ENCODE measurements at places on chromosomes 13 and 19.

DNA sequence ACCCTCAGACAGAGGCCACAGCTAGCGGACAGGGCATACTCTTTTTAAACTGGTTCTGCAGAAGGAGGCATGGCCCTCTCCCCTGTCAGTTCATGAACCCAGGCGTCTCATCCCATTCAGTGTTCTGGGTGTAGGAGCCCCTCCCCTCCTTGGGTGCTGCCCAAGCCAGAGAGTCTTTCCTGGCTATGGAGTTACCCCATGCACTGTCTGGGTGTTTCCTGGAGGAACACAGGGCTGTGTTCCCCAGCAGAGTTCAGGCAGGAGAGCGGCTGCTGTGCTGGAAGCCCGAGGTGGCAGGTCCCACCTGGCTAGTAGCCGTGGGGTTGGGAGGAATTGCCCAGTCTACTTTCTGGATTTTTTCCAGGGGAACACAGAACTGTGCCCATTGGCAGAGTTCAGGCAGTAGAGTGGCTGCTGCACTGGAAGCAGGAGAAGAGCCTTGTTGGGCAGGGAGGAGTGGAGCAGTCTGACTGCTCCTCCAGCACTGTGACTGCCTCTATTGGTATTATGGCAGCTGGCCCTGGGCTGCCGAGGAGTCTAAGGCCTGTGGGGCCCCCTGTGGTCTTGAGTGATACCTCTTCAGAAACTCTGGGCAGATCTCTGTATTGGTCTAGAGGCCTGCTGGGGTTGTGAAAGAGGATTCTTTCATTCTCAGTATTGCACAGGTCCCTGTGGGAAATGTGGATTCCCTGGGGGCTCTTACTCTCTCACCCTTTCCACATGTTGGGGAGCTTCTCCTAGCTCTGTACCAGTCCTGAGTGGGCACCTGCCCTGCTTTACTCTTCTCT is 168.3 kb downstream of the PCDH20 start:
- DNase-seq = no peak

DNA sequence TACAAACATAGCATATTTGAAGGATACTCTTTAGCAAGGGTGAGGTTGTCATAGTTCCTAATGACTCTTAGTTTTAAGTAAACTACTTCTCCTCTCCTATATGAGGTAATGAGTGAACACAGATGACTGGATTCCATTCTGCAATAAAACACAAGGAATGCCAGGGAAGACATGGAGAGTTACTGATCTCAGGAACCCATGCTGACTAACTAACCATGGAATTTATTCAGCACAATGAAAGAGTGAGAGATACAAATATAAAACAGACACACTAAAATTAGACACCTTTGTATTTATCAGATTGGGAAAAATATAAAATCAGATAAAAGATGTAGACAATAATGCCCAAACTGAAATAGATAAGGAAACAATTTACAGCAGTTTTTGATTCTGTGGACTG is 1525.9 kb upstream of the SLC10A2 start:
- no peak for DNase-seq

GRCh38 chr13:101875091-101875490 is 422.6 kb downstream of the ITGBL1 start:
- DNase-seq = no peak

DNA sequence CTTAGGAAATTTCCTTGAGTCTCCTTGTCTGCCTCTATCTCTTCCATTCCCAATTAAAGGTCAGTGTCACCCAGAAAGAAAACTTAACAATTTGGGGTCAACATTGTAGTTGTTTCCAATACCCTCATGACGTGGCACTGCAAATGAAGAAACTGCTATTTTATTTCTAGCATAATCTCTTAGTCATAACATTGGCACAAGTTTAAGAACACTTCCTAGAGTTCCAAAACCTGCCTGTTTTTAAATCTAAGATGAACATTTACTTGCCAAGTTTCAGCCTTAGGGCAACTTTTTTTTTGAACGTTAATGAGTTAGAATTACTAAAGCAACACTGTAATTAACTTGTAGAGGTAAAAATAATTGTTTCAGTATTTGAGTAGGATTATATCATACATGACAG is 108.0 kb downstream of the LMO7 start:
- no peak for DNase-seq

DNA sequence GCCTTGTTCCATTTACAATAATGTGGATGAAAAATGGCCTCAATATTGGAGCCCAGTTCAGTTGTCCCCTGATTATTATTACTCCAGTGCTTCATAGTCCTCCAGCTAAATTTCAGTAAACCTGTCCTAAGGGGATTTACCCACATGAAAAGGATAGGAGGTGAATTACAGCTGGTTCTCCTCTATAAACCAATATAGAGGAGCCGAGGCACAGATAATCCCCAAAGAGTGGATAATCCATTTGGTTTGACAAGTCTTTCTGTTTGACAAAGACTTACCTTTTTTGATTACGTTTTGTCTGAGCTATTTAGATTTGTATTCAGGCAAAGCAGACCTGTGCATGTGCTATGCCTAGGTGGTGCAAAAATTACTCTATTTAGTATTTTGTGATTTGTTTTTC is 2.7 kb downstream of the CNMD start:
- no peak for DNase-seq

DNA sequence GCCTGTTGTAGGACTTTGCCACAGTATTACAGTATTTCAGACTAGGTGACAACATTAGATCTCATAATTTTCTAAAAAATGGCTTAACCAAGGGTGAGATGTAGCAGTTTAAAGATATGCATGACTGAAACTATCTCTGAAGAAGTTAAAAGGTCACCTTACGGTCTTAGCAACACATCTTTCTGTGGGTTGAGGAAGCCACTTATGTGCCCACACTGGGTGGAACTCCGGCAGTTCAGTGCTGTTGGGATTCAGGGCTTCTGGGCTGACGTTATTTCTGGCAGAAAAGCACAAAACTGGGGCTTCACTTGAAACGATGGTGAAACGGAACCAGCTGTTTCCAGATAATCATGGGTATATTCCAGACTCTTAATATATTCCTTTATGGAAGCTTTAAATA is 697.3 kb downstream of the PCDH9 start:
- no peak for DNase-seq

DNA sequence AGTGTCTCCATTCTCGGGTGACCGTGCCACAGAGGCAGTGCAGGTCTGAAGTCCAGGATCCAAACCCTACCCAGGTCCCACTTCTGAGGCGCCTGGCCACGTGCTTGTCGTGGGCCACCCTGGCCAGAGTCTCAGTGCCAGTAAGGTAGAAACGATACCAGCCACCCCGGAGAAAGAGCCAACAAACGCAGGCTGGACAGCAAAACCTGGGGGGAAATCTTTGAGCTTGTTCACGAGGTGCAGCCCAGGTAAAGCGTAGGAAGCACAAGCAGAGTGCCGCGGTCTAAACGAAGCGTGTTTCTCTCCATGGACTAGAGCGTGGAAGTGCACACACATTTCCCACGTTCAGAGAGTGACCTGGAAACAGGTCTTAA is 95.6 kb downstream of the ATP11A start:
- no peak for DNase-seq

- DNase-seq = no peak
These were observed 11.9 kb downstream of the APC2 start for GRCh38 chr19:1461862-1462261.

DNA sequence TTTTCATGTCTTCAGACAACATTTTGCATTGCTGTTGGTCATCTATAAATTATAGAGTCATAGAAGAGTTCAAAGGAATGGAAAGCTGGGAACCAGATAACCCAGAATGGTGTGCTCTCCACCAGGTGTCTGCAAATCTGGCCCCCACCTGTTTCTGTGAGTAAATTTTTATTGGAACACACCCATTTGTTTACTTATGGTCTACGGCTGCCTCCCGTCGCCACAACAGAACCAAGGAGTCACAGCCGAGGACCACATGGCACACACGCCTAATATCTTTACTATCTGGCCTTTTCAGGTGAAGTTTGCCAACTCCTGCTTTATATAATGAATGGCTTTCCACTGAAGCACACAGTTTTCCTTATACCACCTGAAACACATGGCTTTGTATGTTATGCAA is 58.2 kb downstream of the EFNB2 start:
- no peak for DNase-seq

GRCh38 chr13:62131604-62132003 is 716.0 kb upstream of the PCDH20 start:
- DNase-seq = no peak

- DNase-seq = no peak
These were observed 509.9 kb upstream of the GPC6 start for GRCh38 chr13:92716749-92717148.

- DNase-seq = no peak
These were observed 9.8 kb downstream of the PARP4 start for GRCh38 chr13:24502533-24503378.

DNA sequence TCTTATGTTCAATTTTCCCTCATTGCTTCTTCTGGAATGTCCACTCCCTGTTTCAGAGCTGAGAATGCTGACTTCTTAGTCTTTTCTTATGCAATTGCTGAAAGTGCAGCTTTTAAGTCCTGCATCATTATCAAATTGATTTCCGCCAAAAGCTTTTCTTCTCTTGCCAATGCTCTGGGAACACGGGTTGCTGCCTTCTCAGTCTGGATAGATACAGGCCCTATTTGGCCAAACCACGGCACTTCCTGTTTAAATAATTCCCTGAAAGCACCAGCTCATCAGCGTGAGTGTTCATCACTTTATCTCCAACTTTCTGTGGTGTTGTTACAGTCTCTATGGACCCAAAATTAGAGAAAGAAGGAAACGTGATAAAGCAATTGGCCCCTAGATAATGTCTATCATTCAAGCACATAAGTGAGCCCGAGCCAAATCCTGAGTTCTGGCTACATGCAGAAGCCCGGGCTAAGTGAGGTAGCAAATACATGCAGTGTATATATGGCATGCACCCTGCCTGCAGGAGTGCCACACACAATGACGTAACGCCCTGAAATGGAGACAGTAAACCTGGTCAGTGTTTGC is 85.7 kb downstream of the CYSLTR2 start:
- no peak for DNase-seq

- DNase-seq = no peak
These were observed 512 bp upstream of the REX1BD start for GRCh38 chr19:18587962-18588610.

- DNase-seq = no peak
These were observed 94.1 kb downstream of the PCCA start for GRCh38 chr13:100182900-100183490.

GRCh38 chr19:11697284-11697855 is 41.4 kb downstream of the ZNF823 start:
- no peak for DNase-seq

GRCh38 chr13:31835932-31836331 is 96.6 kb downstream of the RXFP2 start:
- DNase-seq = no peak

All from NCI-H2107 (cell line).